ENCODE measurements at places on chromosomes 5 and 9.

DNA sequence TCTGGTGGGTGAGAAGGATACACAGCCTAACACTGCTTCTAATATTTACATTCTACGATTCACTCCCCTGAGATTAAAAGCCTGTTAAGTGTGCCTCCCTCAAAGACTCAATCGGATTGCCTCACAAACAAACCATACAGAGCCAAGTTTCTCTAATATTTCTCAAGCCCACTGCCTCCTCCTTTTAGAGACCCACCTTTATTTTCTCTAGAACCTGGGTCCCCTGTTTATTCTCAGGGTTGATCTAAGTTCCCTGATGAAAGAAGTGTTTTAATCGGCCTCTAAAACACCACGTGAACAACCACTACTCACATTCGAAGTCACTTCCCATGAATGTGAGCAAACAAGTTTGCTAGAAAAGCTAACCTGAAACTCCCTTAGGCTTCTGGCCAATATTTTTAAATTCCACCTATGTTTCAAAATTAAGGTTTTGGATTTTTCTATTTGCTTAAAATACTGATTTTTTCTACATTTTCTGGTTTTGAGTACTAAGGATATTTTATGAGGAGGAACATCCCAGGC is 76.5 kb downstream of the GLIS3 start:
- no peak for ATAC-seq

GRCh38 chr5:72494623-72495124 is 12.5 kb downstream of the ZNF366 start:
- no peak for ATAC-seq

GRCh38 chr9:91416096-91416712 is 7.4 kb downstream of the NFIL3 start:
- no peak for ATAC-seq

DNA sequence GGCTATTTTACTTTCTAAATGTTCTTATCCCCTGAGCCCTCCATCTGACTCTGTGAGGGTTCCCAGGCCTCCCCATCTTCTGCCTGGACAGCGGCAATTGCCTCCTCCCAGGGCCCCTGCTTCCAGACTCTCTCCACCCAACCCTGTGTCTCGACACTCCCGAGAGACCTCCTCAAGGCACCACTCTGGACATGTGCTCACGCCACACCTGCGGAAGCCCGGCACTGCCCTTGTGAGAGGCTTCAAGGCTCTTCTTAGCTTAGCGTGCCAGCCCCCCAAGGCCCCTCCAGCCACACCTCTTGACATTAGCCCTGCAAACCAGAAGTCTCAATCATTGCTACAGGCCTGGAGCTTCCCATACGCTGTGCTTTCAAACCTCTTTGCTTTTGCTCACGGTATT is 124.1 kb downstream of the CRB2 start:
- ATAC-seq = no peak

- peak; percentile 98 for ATAC-seq
Measured at GRCh38 chr9:16213781-16214515, 656.5 kb downstream of the BNC2 start.

GRCh38 chr5:11555171-11555570 is 349.1 kb downstream of the CTNND2 start:
- ATAC-seq = no peak

- ATAC-seq = no peak
Measured at GRCh38 chr9:137606734-137607138, 1.2 kb downstream of the ARRDC1 start.

- ATAC-seq = no peak
Measured at GRCh38 chr5:32539981-32540845, 45.1 kb upstream of the SUB1 start.

DNA sequence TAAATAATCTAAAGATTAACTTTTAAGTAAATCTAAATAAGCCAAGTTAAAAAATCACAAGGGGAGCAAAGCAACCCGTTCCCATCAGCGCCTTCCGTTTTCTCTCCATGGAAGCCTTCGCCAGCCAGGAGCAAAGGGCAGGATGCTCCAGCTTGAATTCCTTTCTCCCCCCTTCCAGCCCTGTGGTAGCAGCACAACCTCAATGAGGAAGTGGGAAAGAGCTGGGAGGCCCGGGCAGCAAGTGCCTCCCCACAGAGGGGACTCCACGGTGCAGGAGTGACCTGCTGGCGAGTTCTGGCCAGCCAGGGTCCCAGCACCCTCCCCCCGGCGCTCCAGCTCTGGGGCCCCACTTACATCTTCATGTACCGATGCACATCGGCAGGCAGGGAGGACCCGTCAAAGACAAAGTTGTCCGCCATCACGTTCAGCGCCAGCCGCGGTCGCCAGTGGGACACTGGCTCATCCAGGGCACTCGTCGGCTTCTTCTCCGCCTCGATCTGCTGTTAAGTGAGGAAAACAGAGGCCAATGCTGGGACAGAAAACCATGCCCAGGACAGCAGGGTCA is 6.3 kb downstream of the CLPTM1L start:
- no peak for ATAC-seq

- ATAC-seq = no peak
Measured at GRCh38 chr5:102668220-102668932, 86.7 kb upstream of the PAM start.

DNA sequence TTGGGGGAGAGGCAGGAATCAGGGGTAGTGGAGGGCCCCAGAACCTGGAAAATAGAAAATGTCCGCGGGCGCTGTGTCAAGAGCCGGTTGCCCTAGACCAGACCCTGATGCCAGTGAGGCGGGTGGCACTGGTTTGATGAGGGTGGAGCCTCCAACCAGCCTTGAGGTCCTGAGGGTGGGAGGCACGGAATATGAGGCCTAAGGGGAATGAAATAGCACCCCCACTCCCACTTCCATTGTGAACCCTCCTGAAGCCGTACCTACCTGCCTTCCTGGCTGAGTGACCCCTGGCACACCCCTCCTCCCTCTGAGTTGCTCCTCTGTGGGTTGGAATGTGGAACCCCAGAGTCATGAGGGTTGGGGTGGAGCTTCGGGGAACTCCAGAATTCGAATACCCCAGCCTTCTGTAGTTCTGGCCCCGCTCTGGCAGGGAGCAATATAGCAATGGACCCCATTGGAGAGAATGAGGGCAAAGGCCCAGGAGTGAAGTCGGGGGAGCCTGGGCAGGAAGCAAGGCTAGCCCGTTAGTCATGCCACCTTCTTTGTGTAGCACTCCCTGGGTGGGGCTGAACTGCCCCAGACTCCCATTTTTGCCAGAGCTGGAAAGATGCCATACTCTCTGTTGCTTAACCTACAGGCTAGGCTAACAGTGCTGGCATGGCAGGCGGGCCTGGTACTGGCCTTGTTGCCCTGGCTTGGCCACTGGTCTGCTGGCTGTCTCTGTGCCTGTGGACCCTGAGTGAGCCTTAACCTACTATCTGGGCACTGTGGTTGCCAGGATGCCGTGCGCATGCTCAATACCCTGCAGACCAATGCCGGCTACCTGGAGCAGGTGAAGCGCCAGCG is 1.0 kb downstream of the FPGS start:
- ATAC-seq = peak; percentile 56

DNA sequence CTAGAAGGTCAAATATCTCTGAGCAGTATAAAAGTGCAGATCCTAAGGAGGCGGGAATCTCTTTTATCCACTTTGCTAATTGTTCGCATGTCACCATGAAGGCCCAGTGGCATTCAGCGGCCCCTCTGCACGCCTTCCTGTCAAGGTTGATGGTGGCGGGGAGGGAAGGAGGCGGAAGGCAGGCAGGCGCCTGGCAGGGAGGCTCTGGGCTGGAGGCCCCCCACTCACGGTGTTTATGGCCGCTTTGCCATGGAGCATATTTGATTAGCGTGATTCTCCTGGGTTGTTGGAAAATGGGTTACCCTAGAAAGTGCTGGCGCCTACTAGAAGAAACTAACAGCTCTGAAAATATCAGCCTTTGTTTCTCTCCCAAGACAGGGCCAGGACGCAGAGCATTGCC is 209.6 kb downstream of the FSTL4 start:
- no peak for ATAC-seq

GRCh38 chr9:75053869-75054268 is 25.8 kb upstream of the CARNMT1 start:
- ATAC-seq = no peak

DNA sequence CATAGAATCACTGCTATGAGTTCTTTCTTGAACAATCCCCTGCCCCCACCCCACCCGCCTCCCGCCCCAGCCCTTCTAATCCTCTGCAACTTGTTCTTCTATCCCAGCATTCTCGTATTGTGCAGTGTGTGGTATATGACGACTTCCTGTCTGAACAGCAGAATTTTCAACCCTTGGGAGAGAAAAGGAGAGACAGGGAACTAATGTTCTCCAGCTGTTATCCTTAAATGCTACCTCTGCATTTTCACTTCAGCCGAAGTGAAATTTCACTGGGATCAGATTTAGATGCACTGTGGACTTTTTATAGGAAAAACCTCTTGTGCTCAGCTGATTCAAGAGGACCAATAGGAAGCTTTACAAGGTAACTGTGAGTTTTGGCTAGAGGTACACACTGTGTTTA is 2.2 kb downstream of the FBXL7 start:
- no peak for ATAC-seq

DNA sequence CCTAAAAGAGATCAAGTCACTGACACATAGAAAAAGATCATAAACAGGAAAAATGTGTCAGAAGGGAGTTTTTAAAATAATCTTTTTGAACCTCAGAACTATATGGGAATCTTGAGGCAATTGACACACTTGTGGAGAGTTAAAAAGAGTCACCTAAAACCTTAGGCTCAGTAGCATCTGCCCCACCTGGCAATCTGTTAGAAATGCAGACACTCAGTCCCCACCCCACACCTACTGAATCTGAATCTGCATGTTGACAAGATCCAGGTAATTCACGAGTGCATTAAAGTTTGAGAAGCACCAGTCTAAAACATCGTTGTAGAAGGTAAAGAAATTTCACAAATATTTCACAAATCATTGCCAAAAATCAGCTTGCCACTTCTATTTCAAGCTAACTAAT is 388.3 kb downstream of the NR2F1-AS1 start:
- ATAC-seq = no peak

DNA sequence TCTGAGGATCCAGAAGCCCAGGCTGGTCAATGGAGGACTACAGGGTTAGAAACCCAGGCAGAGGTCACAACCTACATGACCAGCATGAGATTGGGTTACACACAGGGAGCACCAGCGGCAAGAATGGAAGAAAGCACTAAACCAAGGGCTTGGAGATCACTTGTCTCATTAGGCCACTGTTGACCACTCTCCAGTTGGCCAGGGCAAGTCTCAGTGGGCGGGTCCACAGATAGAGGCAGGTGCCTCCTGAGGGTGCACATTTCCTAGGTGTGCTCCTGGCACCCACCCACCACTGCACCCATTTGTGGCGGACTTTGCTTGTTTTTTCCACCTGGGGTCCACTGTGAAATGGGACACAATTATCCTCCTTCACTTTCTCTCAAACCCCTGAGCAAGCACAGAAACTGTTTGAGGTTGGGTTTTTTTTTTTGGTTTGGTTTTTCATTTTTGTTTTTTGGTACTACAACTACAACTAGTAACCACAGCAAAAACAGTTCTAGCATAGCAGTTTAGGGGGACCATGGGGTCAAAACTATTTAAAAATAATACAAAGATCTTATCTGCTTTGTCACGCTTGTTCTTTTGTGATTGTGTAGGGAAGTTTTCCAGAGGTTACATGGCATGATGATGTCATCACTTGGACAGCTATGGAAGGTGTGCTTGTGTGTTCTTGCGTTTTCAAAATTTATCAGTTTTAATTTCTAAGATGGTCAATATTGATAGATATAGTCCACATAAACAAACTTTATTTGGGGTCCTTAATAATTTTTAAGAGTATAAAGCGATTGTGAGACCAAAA is 6.1 kb downstream of the NPR2 start:
- no peak for ATAC-seq

- no peak for ATAC-seq
Measured at GRCh38 chr5:121108725-121109124, 644.6 kb downstream of the PRR16 start.

DNA sequence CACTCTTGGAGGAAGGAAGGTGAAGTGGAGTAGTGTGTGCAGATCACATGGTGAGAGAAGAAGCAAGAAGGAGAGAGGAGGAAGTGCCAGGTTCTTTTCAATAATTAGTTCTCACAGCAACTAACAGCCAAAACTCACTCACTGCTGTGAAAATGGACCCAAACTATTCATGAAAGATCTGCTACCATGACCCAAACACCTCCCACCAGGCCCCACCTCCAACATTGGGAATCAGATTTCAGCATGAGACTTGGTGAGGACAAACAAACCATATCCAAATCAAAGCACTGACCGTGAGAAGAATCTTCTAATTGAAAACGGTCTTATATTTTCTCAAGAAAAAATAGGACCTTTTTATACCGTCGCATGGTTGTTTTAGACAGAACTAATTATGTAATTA is 468.7 kb upstream of the TYRP1 start:
- no peak for ATAC-seq

GRCh38 chr5:36720688-36721087 is 114.3 kb downstream of the SLC1A3 start:
- no peak for ATAC-seq

- ATAC-seq = no peak
Measured at GRCh38 chr9:16585591-16585990, 284.9 kb downstream of the BNC2 start.

DNA sequence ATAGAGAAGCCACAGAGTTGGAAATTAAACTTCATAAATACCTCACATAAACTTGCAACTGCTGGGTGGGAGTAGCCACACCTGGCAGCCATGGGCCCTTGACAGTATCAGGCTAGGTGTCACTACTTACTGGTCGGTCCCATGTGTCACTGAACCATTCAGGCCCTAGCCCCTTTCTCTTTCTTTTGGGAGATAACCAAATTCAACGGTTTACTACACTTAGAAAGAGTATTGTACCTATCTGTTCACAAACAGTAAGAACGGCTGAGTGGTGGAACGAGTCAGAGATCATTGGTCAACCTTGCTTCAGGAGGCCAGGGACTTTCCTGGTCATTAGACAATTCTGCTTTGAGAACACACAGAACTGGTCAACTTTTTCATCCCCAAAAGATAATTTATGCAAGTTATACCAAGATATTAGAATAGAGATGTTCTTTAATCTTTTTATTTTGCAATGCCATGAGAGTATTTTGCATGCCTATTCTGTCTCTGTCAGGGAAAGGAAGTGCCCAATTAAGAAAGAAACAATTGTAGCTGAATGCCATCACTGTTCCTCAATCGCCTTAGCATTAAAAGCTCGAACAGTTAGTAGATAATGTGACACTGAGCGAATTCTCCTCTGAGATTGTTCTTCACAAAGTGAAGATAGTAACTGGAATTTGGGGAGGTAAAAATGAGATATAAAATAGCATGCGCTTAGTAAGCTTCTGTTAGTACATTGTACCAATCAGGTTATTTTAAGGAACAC is 50.9 kb downstream of the GOLPH3 start:
- ATAC-seq = no peak

DNA sequence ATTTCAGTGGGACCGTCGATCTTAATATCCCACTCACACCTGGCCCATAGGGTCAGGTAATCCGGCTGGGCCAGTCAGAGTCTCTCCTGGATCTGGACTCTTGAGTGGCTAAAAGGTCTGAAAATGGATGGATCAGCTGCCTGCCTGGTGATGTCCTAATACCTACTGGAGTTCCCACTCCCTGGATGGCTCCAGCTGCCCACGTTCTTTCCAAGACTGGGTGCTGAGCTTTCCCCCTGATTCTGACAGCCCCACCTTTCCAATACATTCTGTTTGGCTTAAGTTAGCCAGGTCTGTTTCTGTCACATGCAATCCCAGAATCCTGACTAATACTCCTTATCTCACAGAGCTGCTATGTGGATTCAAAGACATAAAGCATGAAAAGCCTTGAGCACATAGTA is 10.2 kb downstream of the SH3PXD2B start:
- ATAC-seq = peak; percentile 35

GRCh38 chr5:109328626-109329025 is 81.1 kb downstream of the PJA2 start:
- no peak for ATAC-seq

GRCh38 chr9:129352146-129352865 is 174.2 kb upstream of the IER5L start:
- peak; percentile 44 for ATAC-seq
